ENCODE measurements at places on chromosomes 3 and 15.

- DNase-seq: no peak
These were observed 7.4 kb upstream of the IQSEC1 start for GRCh38 chr3:13080591-13080990.

DNA sequence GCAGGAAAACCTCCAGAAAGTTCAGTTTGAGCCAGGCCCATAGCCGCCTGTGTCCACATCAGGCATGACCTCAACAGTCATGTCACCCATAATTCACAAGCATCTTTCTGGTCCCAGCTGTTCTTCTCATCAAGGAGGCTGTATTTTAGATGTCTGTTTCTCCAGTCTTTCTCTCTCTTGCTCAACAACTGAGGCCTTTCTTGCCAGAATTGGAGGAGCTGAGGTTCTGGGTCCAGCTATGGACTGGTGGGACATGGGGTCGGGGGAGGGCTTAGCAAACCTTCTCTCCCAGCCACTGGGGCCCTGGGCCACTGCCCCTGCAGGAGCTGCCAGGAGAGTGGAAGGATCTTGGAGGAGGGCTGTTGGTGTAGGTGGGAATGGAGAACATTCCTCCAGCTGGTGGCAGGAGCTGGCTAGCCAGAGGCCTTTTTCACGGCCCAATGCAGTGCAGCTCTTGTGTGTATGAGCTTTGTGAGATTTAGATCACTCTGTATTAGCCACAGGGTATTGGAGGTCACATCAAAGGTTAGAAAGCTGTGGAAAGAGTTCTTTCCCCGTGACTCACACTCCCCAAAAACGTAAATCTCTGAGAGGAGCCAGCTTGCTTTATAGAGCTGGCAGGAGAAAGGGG is 23.5 kb downstream of the MAGEF1 start:
- DNase-seq: no peak

- no peak for DNase-seq
These were observed 5.7 kb downstream of the NT5DC2 start for GRCh38 chr3:52527732-52528585.

DNA sequence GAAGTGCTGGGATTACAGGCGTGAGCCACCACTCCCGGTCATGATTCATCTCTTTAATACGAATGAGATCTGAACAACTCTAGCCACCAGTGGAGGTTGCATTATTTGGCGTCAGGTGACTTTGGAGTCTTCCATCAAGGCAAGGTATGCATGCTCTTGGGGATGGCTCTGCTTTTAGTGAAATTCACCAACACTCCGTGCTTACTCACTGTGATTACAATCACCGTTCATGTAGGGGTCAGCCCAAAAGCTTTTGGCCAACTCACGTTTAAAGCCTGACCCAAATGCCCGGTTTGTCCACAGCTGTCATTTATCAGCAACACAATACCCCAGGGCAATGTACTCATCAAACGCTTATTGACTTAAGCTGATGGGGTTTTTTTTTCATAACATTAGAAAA is 155.4 kb downstream of the PDZRN3 start:
- DNase-seq: no peak

- DNase-seq: no peak
These were observed 10.7 kb downstream of the MUC13 start for GRCh38 chr3:124923833-124924232.

- DNase-seq: no peak
These were observed 72.2 kb downstream of the RPLP1 start for GRCh38 chr15:69524814-69525213.

DNA sequence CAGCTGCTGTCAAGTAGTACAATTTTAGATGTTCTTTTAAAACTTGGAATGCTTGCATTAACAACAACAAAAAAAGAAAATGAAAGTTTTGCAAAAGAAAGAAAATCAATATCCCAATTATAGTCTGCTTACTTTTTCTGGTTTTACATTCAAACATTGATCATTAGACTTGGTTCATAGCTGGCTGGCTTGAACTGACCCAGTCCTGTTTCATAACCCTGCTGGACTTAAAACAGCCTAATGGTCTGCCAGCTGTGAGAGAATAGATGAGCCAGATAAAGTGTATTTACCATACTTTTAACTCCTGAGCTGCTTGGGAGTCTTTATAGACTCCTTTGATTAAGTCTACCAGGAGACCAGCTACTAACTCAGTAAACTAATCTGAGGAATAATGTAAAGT is 59.2 kb downstream of the PIAS1 start:
- no peak for DNase-seq

GRCh38 chr3:138455801-138456716 is 21.6 kb downstream of the ESYT3 start:
- no peak for DNase-seq

- DNase-seq: peak; percentile 52
These were observed 88.6 kb upstream of the ZNF280D start for GRCh38 chr15:56821721-56822425.

GRCh38 chr3:11379238-11379823 is 107.1 kb downstream of the ATG7 start:
- DNase-seq: no peak

DNA sequence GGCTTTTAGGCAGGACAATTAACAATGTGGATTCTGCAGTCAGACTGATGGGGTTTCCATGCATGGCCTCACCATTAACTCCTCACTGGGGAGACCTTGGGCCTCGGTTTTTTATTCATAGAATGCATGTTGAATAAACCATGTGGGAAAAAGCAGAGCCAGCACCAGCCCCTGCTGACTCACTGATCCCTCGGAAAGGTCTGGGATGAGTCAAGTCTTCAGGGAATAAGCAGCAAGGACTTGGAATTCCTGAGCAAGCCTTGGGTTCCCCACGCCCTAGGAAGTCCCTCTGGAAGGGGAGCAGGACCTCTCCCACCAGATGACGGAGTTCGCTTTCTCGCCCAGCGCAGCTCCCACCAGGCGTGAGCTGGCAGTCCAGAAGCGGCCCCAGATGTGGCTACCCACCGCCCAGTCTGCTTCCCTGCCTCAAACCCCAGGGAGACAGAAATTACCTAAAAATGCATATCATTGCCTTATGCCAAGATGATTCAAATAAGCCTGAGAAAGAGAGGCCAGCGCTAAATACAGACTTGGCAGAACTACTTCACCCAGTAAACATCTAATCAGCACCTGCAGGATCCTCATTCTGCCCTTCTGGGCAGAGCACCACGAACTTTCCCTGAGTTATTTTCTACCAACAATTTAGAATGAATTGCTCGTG is 45.4 kb downstream of the BTD start:
- DNase-seq: no peak

DNA sequence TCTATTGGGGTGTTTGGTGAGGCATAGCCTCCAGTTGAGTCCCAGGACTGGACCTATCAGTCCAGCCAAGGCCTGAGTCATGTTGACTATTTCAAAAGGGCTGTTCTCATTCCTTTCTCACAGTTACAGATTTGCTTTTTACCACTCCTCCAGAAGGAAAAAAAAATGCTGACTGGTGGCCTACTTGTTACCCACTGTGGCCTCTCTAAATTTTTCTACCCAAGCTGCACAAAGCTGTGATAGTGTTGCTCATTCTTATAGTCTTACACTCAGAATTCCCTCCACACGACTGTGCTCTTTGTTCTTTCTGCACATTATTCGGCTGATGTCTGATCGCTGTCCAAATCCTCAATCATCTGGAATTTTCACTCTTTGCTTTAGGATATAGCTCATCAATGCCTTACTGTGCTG is 1142.2 kb downstream of the IGSF11 start:
- no peak for DNase-seq

DNA sequence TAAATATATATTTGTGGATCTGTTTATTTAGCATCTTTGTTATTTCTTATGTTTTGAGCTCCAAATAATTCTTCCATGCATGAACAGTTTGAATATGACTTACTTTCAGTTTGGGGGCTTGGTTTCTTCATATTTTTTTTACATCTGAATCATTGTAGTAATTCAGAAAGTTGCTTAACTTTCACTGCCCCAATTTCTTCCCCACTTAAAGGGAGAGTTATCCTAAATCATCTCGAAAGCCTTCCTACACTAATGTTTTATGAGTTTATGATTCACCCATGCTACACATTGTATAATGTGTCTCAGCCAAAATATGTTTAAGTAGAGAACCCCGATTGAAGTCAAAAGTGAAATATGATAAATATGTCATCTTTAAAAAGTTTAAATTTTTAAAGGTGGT is 47.8 kb downstream of the SPRED1 start:
- no peak for DNase-seq

- peak; percentile 81 for DNase-seq
These were observed 68.0 kb downstream of the ATP2B2 start for GRCh38 chr3:10437272-10437994.

GRCh38 chr15:31230630-31231485 is 95.8 kb upstream of the KLF13 start:
- DNase-seq: no peak

DNA sequence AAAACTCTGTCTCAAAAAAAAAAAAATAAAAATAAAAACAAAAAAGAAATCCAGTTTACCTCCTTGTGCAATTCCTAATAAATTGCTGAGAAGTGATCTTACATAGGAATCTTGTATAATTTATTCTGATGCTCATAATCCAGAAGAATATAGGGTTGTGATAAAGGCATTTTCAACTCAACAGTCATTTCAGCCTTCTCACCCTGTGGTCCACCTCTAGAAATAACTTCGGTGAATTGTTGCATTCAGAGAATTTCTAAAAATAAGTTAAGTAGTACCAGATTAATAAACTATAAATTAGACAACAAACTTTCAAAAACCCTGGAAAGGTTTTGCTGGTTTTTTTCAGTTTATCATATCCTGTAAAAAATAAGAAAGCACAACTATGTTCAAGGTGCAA is 20.2 kb downstream of the RAF1 start:
- DNase-seq: no peak

- DNase-seq: no peak
These were observed 76.1 kb upstream of the SPATA16 start for GRCh38 chr3:173217127-173217526.

GRCh38 chr3:183513046-183513706 is 42.3 kb downstream of the KLHL6 start:
- DNase-seq: peak; percentile 65

- DNase-seq: no peak
These were observed 128.1 kb upstream of the IL12A start for GRCh38 chr3:159860269-159861116.

DNA sequence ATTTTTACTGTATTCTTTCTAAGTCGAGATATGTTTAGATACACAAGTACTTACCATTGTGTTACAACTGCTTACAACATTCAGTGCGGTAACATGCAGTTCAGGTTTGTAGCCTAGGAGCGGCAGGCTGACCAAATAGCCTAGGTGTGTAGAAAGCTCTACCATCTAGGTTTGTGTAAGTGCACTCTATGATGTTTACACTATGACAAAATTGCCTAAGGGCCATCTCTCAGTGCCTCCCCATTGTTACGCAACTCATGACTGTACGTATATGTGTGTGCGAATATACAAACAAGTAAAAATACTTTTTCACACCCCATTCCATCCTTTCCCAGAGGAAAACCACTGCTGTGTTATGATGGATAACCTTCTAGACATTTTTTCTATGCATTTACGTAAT is 44.3 kb downstream of the PXYLP1 start:
- DNase-seq: no peak

DNA sequence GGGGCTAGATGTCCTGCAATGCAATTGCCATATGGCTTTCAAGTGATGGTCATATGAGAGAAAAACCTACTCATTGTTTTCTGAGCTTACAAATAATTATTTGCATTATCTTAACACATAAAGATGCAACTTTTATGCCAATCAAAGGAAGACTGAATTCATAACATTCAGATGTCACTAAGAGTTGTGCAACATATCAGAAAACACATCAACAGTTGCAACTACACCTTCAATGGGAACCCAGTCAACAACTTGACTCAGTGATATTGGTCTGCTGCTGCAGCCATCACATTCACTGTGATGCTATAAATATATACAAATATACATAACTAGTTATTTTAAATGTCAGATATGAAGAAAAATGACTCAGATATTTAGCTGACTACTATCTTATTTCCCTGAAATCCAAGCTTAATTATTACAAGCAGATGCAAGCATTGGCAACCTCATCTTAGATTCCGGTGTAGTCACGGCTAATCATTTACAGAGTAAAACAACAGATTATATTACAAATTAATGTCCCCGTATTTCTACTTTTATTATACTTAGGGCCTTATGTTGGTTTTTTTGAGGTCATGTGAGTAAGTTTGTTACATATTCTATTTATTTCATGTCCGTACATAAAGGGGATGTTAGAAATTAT is 23.7 kb downstream of the CNTN3 start:
- no peak for DNase-seq

DNA sequence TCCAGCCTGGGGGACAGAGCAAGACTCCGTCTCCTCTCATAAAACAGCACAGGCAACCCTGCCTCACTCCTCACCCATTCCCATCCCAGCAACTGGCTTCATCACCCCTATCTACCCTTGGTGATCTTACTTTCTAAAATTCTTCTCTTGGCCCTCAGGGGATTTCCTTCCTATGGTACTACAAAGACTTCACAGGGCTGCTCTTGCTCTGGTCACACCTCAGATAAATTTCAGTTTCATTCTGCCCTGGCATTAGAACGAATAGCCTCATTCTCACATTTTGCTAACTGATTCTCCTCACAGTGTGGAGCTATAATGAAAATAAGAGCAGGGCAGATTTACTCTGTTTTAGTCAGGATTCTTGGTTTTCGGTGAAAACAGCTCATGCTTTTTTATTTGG is 22.1 kb upstream of the CRBN start:
- no peak for DNase-seq

DNA sequence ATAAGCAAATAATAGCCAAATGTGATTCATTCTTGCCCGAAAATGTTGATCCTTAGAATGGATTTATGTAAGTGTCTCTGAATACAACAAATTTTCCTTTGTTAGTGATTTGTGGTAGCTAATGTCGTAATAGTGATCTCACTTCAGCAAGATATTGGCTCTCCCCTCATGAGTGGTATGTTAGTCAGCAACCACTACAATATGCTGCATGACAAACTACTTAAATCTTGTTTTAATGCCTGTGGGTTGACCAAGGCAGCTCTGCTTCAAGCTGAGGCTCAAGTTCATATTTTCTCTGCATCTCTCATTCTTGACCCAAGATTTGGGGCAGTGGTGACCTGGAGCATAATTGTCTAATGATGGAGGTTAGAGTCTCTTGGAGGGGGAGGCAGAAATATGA is 49.8 kb upstream of the GALNT15 start:
- no peak for DNase-seq

DNA sequence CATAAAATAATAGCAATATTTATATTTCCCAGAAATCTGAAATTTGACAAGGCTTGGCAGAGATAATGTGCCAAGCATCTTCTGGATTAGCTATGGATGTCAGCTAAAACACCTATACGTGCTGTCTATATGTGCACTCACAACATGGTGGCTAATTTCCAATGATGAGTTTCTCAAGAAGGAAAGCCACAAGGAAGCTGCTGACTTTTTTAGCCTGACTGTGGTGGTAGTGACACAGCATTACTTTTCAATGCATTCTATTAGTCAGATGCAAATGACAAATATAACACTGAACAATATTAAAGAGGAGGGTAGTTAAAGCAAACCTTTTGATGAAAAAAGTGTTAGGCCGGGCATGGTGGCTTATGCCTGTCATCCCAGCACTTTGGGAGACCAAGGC is 101.7 kb upstream of the CCDC54 start:
- no peak for DNase-seq

GRCh38 chr3:183046883-183047282 is 52.4 kb downstream of the MCCC1 start:
- DNase-seq: no peak

Measured in stimulated activated CD8-positive, alpha-beta memory T cell treated with anti-CD3 and anti-CD28 coated beads, Interleukin-4, amount 100 ng/mL, for 48 hours (primary cell).